Right cardiac atrium (tissue), 5 donors: ENCODE measurements at places on chromosomes 6 and 20. TPM values are rescaled to one million over a fixed set of nuclear protein-coding genes. Genes with fewer than 3 reads are reported as not detected.

DNA sequence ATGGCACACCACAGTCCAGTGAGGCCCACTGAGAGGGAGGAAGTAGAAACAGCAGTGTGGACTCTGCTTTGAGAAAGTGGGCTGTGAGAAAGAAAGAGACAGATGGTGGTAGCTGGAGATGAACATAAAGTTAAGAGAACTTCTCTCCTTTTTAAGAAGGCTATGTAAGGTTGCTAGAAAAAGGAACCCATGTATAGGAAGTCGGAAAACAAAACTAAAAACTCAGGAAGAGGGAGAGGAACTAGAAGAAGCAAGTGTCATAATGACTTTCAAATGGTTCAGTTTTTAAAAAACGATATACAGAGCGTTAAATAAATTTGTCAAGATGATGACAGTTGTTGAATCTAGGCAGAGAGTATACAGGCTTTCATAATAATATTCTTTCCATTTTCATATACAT lies 25.4 kb upstream of the GMNN start:
- DNase-seq = no peak

The EYA2 gene
- 2.7 TPM for polyA plus RNA-seq

DNA sequence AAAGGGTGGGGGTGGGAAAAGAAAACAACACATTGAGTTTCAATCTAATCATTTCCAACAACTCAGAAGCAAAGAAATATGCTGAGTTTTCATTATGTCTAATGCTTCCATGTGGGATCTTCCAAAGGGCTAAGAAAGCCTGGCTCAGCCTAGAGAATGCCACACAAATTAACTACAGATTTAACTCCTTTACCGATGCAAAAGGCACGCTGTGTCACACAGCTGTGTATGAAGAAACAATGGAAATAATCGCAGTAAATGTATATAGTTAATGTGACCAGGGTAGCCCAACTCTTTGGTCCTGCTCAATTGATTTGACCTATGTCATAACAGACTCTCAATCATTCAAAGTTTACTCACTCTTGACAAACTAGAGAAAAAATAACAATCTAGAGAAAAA lies 17.8 kb downstream of the B4GALT5 start:
- DNase-seq = no peak

DNA sequence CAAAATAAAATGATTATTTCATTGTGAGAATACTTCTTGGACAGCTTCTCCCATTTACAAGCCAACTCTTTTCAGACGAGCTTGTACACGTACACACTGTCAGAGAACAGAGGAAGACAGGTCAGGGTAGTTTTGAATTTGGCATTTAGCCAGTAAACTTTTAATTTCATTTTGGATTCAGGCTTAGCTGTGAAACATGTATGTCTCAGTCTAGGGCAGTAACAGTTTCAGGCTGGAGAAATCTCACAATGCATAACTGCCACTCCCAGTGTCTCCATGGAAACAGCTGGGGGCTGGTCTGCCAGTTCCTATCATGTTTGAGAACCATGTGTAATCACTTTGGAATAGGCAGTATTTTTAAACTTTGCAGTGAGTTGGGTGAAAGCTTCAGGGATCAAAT lies 22.0 kb upstream of the QKI start:
- peak; percentile 79 for DNase-seq

GRCh38 chr6:167764713-167765479 lies 61.8 kb upstream of the AFDN start:
- no peak for DNase-seq

DNA sequence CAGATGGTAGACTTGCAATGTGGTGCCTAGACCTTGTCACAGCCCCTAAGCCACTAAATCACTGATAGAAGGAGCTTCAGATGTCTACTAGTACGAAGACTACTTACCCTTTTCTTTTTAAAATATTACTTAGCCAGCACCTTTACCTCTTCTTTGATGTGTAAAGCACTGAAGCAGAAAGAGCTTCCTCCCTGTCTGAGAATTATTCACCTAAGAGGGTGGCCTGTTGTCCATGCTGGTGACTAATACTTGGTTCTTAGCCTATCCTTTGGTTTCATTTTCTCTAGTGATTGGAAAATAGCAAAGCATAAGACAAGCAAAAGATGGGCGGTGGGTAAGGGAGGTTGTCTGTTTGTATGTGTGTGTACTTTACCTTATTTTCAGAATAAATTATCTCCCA lies 794.6 kb downstream of the TFAP2A start:
- DNase-seq = no peak

GRCh38 chr20:17896771-17897369 lies 71.7 kb downstream of the SNX5 start:
- DNase-seq = no peak
